Spinal cord (tissue), 10 donors: ENCODE measurements at places on chromosomes 16 and 17. TPM values are rescaled to one million over a fixed set of nuclear protein-coding genes. Genes with fewer than 3 reads are reported as not detected.
A peak's percentile ranks its signal among the peaks of the same experiment; 100 is the strongest.

DNA sequence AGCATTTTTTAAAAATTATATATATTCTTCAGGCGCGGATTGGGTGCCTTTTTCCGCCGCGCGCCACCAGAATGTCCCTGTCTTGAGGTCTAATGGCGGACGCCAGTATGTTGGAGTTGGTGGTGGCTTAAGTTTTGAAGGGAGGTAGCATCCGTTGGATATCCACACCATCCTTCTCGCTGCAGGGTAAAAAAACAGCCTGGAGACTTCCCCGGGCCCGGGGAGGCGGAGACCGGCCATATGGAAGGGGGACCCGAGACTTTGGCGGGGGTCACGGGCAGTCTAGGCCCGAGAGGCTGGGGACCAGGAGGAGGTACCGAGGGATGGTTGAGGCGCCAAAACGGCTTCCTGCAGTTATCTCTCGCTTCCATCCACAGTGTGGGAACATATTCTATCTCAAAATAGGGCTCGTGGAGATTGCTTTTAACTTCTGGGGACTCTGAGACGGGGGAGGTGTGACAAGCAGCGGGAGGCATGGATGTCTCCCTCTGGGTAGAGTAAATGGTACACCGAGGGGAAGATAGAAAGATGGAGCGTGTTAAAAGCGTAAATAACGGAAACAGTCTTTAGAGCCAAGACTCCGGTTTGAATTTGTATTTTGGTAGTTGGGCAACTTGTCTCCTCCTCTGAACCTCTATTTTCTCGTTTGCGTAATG is at the start of gene SF3B3:
SF3B3 (plus strand) TSS at position 74 of the 656 bp plus-strand sequence. CDS start 2,841 bp downstream, outside the sequence.
- H3K4me1 ChIP-seq = peaks cover 25% of the 10 kb centered on the region
- peak within 1 kb of the TSS; percentile 75 for H3K27ac ChIP-seq
- H3K4me3 ChIP-seq = peak within 1 kb of the TSS; percentile 98
- peaks cover 17% of the 10 kb centered on the region for H3K36me3 ChIP-seq

LRRC46 gene
- total RNA-seq = 0.40 TPM

DNA sequence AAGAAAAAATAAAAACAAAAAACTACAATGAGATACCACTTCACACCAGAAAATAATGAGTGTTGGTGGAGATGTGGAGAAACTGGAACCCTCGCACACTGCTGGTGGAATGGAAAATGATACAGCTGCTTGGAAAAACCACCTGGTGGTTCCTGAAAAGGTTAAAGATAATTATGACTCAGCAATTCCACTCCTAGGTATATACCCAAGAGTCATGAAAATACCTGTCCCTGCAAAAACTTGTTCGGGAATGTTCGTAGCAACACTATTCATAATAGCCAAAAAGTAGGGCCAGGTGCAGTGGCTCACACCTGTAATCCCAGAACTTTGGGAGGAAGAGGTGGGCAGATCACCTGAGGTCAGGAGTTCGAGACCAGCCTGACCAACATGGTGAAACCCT is 8.1 kb upstream of the ITGAE start:
- H3K4me1 ChIP-seq = no peaks in the 10 kb centered on the region
- no peaks in the 10 kb centered on the region for H3K27me3 ChIP-seq
- no peak for DNase-seq
- H3K36me3 ChIP-seq = peaks cover 64% of the 10 kb centered on the region
- H3K4me3 ChIP-seq = no peak overlapping the region

IRX5 gene
- 2.1 TPM for total RNA-seq

ANKRD40CL gene
- not detected for total RNA-seq

- no peaks in the 10 kb centered on the region for H3K4me1 ChIP-seq
- H3K27me3 ChIP-seq = no peaks in the 10 kb centered on the region
- no peak for DNase-seq
- no peak overlapping the region for H3K27ac ChIP-seq
Measured at GRCh38 chr16:70258946-70259345, 7.2 kb upstream of the EXOSC6 start.

GRCh38 chr17:63842173-63842539 is 329 bp downstream of the SMARCD2 start:
- peaks cover 15% of the 10 kb centered on the region for H3K36me3 ChIP-seq
- no peaks in the 10 kb centered on the region for H3K27me3 ChIP-seq
- H3K4me3 ChIP-seq = peak overlapping the region; percentile 85
- peaks cover 57% of the 10 kb centered on the region for H3K4me1 ChIP-seq
- no peak for DNase-seq

AGRP gene
- not detected for total RNA-seq

DNA sequence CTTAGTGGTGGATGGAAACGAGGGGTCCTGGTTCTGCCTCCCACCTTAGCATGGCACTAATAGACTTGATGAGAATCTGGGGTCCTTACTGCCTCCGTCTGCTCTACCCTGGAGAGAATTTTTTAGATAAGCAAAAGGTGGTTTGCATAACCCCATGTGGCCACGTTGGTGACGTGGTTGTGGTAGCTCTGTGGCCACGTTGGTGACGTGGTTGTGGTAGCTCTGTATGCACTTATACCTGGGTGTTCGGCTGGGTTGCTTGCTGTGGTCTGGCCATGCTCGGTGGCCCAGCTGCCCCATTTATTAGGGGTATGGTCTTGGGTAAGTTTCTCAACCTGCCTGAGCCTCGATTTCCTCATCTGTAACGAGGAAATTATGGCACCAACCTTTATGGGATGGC is 13.0 kb downstream of the SPIRE2 start:
- no peak overlapping the region for H3K27ac ChIP-seq
- no peaks in the 10 kb centered on the region for H3K27me3 ChIP-seq
- no peak overlapping the region for H3K4me3 ChIP-seq
- H3K36me3 ChIP-seq = peaks cover 50% of the 10 kb centered on the region

DNA sequence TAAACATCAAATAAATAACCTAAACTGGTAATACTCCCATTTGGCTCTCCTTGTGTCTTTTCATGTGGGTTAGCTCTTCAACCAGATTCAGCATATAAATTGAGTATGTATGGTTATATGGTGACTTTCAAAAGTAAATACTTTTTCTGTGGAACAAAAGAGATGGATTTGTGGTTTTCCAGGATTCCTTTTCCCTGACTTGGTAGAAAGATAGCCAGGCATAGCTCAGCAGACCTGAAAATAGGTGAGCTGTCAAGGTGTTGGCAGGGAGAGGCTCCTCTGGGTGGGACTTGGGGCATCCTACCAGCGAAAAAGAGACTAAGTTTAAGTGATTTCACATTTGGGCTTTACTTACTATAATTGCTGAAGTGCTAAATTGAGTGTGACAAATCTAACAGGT is 80.3 kb downstream of the FTO start:
- H3K4me3 ChIP-seq = no peak overlapping the region
- no peaks in the 10 kb centered on the region for H3K36me3 ChIP-seq
- H3K4me1 ChIP-seq = no peaks in the 10 kb centered on the region
- DNase-seq = no peak

ITGAL gene
- 1.2 TPM for total RNA-seq

COL1A1 gene
- total RNA-seq = 2,315 TPM

EPOP gene
- 0.50 TPM for total RNA-seq

DNA sequence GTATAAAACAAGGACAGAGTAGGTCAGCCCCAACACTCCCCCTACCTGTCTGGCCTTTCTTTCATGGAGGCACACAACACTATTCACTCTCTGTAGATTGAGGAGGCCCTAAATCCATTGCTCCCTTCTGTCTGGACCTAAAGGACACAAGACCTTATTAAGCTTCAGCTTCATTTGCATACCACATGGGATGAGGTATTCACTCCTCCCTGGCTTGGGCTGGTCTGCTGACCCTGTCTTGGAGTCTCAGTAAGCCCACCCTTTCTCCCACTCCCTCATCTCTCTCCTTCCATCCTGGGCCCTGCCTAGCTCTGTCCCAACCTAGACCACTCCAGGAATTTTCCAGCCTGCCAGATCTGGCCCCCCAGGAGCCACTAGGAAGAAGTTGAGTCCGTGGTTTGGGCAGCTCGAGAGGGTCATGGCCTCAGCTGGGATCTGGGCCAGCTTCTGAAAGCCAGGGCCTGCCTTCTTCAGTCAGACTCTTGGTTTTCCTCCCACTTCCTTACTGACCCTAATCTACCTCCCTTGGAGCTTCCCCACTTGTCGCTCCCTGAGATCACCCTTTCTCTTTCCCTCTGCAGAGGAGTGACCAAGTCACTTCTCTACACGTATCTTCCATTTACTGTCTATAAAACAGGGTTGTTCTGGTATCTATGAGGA is 6.5 kb upstream of the LLGL1 start:
- H3K27ac ChIP-seq = peak overlapping the region; percentile 11
- DNase-seq = no peak
- H3K27me3 ChIP-seq = no peaks in the 10 kb centered on the region
- peaks cover 3% of the 10 kb centered on the region for H3K4me1 ChIP-seq

ODAD4 gene
- total RNA-seq = 7.0 TPM

DNA sequence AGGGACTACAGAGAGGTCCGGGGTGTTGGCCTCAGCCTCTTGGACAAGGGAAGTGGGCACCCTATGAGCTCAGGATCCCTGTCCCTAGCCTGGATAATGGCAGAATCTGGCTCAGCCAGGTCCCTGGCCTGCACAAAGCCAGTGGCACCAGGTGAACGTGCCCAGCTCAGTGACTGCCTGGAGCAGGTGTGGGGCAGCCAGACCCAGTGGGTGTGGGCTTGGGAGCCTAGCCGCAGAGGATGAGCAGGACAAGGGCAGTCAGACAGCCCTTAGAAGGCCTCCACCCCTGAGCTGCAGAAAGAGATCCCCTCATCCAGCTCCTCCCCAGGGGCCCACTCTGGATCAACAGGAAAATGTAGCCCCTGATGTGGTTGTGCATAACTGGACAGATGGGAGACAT is 585.3 kb downstream of the KCNJ18 start:
- no peak for DNase-seq
- H3K4me3 ChIP-seq = no peak overlapping the region
- no peaks in the 10 kb centered on the region for H3K4me1 ChIP-seq
- H3K27ac ChIP-seq = no peak overlapping the region
- no peaks in the 10 kb centered on the region for H3K36me3 ChIP-seq
- H3K27me3 ChIP-seq = no peaks in the 10 kb centered on the region

- H3K4me3 ChIP-seq = no peak overlapping the region
- H3K27ac ChIP-seq = no peak overlapping the region
- peaks cover 75% of the 10 kb centered on the region for H3K36me3 ChIP-seq
- H3K27me3 ChIP-seq = no peaks in the 10 kb centered on the region
- no peaks in the 10 kb centered on the region for H3K4me1 ChIP-seq
Measured at GRCh38 chr17:58493506-58493905, 5.3 kb upstream of the HSF5 start.

GRCh38 chr17:57138956-57139576 is 54.0 kb downstream of the AKAP1 start:
- H3K36me3 ChIP-seq = no peaks in the 10 kb centered on the region
- no peak overlapping the region for H3K4me3 ChIP-seq
- H3K27ac ChIP-seq = no peak overlapping the region
- no peaks in the 10 kb centered on the region for H3K27me3 ChIP-seq
- H3K4me1 ChIP-seq = peaks cover 15% of the 10 kb centered on the region

IRF8 gene
- 15.4 TPM for total RNA-seq

TNP2 gene
- total RNA-seq = not detected

GRCh38 chr17:29079433-29079832 is 36.5 kb downstream of the PIPOX start:
- no peaks in the 10 kb centered on the region for H3K27me3 ChIP-seq
- peaks cover 49% of the 10 kb centered on the region for H3K4me1 ChIP-seq
- H3K4me3 ChIP-seq = no peak overlapping the region
- H3K27ac ChIP-seq = no peak overlapping the region
- peaks cover 62% of the 10 kb centered on the region for H3K36me3 ChIP-seq

GRCh38 chr17:39090908-39091665 is 60.4 kb downstream of the PLXDC1 start:
- H3K36me3 ChIP-seq = peaks cover 6% of the 10 kb centered on the region
- peaks cover 17% of the 10 kb centered on the region for H3K4me1 ChIP-seq

- H3K27ac ChIP-seq = no peak overlapping the region
- H3K4me3 ChIP-seq = no peak overlapping the region
- H3K36me3 ChIP-seq = no peaks in the 10 kb centered on the region
- DNase-seq = no peak
Measured at GRCh38 chr16:82936941-82937551, 310.3 kb downstream of the CDH13 start.

- no peak overlapping the region for H3K4me3 ChIP-seq
Measured at GRCh38 chr17:14318918-14319205, 18.0 kb downstream of the HS3ST3B1 start.

ZNF213 gene
- 4.2 TPM for total RNA-seq

MEIOC gene
- 0.50 TPM for total RNA-seq

LPO gene
- total RNA-seq = 0.17 TPM

CENPX gene
- total RNA-seq = 56.3 TPM

GAST gene
- total RNA-seq = not detected

DNA sequence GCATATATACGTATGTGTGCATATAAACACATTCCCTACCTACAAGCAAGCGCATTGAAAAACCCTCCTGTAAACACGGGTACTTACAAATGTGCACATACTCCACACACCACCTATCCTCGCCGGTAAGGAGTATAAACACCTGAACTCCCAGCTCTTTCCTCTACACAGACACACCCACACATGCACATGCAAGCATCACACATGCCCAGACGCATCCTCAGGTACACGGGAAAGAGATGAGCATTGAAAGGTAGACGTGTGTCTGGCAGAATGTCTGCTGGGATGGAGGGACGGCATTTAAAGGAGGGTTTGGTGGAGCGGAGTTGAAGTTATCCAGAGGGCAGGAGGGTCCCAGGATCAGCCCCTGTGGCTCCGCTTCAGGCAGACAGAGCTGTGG is 4.7 kb upstream of the SMTNL2 start:
- no peak for DNase-seq
- no peaks in the 10 kb centered on the region for H3K36me3 ChIP-seq
- H3K4me1 ChIP-seq = peaks cover 28% of the 10 kb centered on the region
- H3K27me3 ChIP-seq = peaks cover 7% of the 10 kb centered on the region
- H3K27ac ChIP-seq = no peak overlapping the region

GRCh38 chr16:1556254-1556653 is 22.8 kb downstream of the TMEM204 start:
- H3K4me3 ChIP-seq = no peak overlapping the region
- no peaks in the 10 kb centered on the region for H3K27me3 ChIP-seq
- H3K36me3 ChIP-seq = peaks cover 89% of the 10 kb centered on the region
- H3K4me1 ChIP-seq = no peaks in the 10 kb centered on the region

DNA sequence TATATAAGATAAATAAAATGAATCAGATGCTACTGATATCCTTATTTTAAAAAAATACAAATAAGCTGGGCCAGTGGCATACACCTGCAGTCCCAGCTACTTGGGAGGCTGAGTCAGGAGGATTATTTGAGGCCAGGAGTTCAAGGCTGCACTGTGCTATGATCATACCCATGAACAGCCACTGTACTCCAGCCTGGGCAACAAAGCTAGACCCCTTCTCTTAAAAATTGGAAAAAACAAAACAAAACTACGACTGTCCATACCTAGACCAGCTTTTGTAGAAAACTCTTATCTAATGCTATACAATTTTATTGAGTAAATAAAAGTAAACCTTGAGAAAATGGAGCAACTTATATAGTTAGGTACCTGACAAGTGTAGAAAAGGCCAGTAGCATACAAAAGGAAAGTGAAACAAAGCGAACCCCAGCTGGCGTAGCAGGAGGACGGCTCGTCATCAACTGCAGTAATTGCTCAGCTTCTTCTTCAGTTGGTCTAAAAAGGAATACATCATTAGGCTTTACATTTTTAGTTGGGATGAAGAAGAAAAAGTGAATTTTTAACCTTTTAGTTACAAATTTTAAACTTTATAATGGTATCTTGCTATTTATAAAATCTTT is 23.6 kb downstream of the INTS2 start:
- no peak overlapping the region for H3K4me3 ChIP-seq
- H3K4me1 ChIP-seq = no peaks in the 10 kb centered on the region
- no peak overlapping the region for H3K27ac ChIP-seq
- DNase-seq = no peak

GRCh38 chr17:36889770-36890349 is 47.4 kb upstream of the LHX1 start:
- H3K27me3 ChIP-seq = no peaks in the 10 kb centered on the region
- H3K36me3 ChIP-seq = no peaks in the 10 kb centered on the region
- DNase-seq = no peak
- H3K4me3 ChIP-seq = no peak overlapping the region
- no peak overlapping the region for H3K27ac ChIP-seq
- peaks cover 12% of the 10 kb centered on the region for H3K4me1 ChIP-seq
